Vagina (tissue), 2 donors: ENCODE measurements at places on chromosomes 5 and 9. TPM values are rescaled to one million over a fixed set of nuclear protein-coding genes. Genes with fewer than 3 reads are reported as not detected.

The GSN gene
- 2,053 TPM for total RNA-seq

The TAF9 gene
- 35.8 TPM for total RNA-seq

The MYMK gene
- total RNA-seq, result not detected

The PCDHA4 gene
- 2.0 TPM for total RNA-seq

The LCN9 gene
- not detected for total RNA-seq

The C9 gene
- total RNA-seq, result not detected

The GNA14 gene
- total RNA-seq, result 11.0 TPM

The ANKRD31 gene
- total RNA-seq, result 1.2 TPM

The PTCD2 gene
- 6.9 TPM for total RNA-seq

The F2RL2 gene
- not detected for total RNA-seq

The FBN2 gene
- total RNA-seq, result 0.49 TPM

The PCDHB13 gene
- total RNA-seq, result 3.7 TPM

The AQP3 gene
- 868 TPM for total RNA-seq

The HSPA4 gene
- total RNA-seq, result 37.6 TPM

The TMEM174 gene
- not detected for total RNA-seq

The MYORG gene
- total RNA-seq, result 4.4 TPM

The SERF1A gene
- total RNA-seq, result 7.6 TPM

The CAMK4 gene
- 11.8 TPM for total RNA-seq

The BTNL3 gene
- total RNA-seq, result not detected

The CCDC180 gene
- 7.6 TPM for total RNA-seq

The CDH9 gene
- not detected for total RNA-seq

The RAB14 gene
- 29.0 TPM for total RNA-seq

The LCN1 gene
- not detected for total RNA-seq

The FAM153A gene
- 4.2 TPM for total RNA-seq

The PRRX2 gene
- 43.7 TPM for total RNA-seq

The NUTM2G gene
- total RNA-seq, result not detected

The SLCO6A1 gene
- total RNA-seq, result not detected

The GRIN1 gene
- total RNA-seq, result 0.74 TPM

The TAF11L5 gene
- not detected for total RNA-seq

The NFIB gene
- total RNA-seq, result 73.4 TPM

The EFCAB9 gene
- not detected for total RNA-seq

The PCDHGB2 gene
- 8.3 TPM for total RNA-seq

The FOXD4L5 gene
- total RNA-seq, result not detected

The POLK gene
- 31.4 TPM for total RNA-seq

The ENHO gene
- total RNA-seq, result not detected

The PFN3 gene
- not detected for total RNA-seq

The CTXN3 gene
- total RNA-seq, result not detected

The LRRC19 gene
- not detected for total RNA-seq

The IFNA21 gene
- not detected for total RNA-seq

The GALNT12 gene
- 5.4 TPM for total RNA-seq

The HINT1 gene
- 161 TPM for total RNA-seq

The DMRT1 gene
- not detected for total RNA-seq

The LMNB1 gene
- total RNA-seq, result 20.9 TPM

The SH3TC2 gene
- 2.0 TPM for total RNA-seq

The CNTNAP3 gene
- 14.7 TPM for total RNA-seq

The SPINK6 gene
- not detected for total RNA-seq

The STK10 gene
- 33.9 TPM for total RNA-seq

The KDM4C gene
- 35.6 TPM for total RNA-seq

The FREM1 gene
- total RNA-seq, result 2.7 TPM

The HAND1 gene
- total RNA-seq, result not detected

The TMC1 gene
- not detected for total RNA-seq

The GMCL2 gene
- not detected for total RNA-seq

The GRXCR2 gene
- total RNA-seq, result not detected

The PRKAA1 gene
- 69.0 TPM for total RNA-seq

The PCDHB2 gene
- total RNA-seq, result 3.4 TPM

The TRIM36 gene
- total RNA-seq, result 2.2 TPM

The FER gene
- 19.2 TPM for total RNA-seq

The SUSD3 gene
- 25.0 TPM for total RNA-seq

The OR1Q1 gene
- total RNA-seq, result not detected
